ENCODE measurements at places on chromosomes 7 and 10.

- no peak for ATAC-seq
Observed at GRCh38 chr7:6709808-6710207, 3.1 kb upstream of the ZNF12 start.

- ATAC-seq, result no peak
Observed at GRCh38 chr7:90968871-90969270, 295.4 kb upstream of the FZD1 start.

GRCh38 chr7:2979201-2979631 lies 64.5 kb downstream of the CARD11 start:
- ATAC-seq, result peak; percentile 14

DNA sequence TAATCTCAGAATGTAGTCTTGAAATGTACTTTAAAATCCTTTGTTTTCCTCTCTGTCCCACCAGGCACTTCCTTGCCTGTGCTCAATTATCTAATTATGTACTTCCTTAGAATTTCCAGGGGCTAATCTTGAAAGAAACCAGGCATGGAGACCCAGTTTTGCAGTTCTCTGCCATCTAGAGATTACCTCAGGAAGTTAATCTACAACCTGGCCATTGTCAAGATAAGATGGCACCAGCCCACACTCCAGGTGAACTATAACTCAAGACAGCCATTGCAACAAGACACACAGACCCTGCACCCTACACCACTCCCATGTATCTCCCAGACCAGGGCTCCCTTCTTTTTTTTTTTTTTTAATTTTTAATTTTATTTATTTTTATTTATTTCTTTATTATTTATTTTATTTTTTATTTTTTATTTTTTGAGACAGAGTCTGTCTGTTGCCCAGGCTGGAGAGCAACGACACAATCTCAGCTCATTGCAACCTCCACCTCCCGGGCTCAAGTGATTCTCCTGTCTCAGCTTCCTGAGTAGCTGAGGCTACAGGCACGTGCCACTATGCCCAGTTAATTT lies 85.9 kb upstream of the TRIM24 start:
- ATAC-seq, result no peak

DNA sequence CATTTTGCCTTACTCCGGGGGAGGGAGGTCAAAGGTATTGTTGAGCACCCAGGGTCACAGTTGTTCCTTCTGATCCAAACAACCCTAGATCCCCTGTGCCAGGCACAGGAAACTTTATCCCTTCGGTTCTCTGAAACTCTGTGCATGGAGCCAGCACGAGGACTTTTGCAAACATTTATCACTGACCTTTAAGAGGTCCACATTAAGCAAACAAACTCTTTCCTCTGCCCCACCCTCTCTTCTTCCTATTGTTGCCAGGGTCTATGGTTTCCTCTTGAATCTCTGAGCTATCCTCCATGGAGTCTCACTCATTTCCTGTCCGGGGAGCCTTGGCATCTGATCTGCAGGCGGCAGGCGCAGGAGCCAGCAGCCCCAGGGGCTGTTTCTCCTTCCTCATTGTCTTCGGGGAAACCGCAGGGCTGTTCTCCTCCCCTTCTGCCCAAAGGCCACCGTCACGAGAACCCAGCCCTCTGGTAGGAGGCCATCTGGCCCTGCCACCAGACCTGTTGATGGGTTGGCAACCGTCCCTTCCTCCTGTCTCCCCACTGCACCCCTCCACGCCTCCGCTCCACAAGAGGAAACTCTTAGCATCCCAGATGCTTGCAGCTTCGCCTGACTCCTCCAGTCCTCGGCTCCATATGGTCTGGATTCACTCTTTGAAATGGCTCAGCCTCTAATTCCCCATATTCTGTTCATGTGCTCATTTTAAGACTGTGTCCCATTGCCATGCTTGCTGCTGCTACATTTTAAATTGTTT lies 327.3 kb upstream of the NRP1 start:
- peak; percentile 48 for ATAC-seq

GRCh38 chr7:143391462-143392404 lies 10.6 kb downstream of the ZYX start:
- ATAC-seq, result no peak

DNA sequence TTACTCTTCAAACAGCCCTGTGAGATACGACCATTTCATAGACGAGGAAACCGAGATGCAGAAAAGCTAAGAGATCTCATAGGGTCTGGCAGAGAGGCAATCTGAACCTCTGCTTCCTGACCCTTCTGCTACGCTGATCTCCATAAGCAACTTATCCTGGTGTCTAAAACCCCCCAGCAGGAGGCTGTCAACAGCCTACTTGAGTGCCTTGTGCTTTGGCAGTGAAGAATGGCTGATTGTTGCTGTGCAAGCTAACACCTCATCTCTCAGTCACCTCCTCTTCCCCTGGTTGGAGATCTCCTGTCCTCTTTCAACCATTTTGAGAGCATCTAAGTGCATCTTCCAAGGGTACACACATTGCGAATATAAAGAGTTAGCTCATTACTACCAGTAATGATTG lies 86.2 kb downstream of the AOAH start:
- no peak for ATAC-seq

DNA sequence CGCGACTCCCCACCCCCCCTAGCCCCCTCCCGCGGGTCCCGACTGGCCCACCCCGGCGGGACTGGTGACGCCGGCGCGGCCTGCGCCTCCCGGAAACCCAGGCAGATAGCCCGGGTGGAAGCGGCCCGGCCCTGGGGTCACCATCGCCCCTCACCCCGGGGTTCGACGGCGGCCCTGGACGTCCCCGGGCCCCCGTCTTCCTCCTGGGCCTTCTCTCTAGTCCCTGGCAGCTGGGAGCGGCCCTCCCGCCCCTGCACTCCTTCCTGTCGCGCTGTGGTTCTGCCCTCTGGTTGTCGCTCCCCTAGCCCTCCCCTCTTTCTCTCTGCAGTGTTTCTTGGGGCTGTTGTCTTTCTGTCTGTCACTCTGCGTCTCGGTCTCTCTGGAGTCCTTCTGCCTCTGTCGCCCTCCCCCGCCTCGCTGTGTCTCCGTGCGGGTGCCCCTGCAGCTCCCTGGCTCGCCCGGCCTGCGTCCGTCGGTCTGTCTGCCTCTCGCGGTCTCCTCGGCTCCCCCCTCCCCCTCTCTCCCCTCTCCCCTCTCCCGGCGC lies 90.5 kb upstream of the PAX2 start:
- ATAC-seq, result no peak

- ATAC-seq, result peak; percentile 69
Observed at GRCh38 chr10:84540617-84541288, 212.4 kb downstream of the CCSER2 start.

- no peak for ATAC-seq
Observed at GRCh38 chr7:90007001-90007654, 147.1 kb upstream of the STEAP1 start.

DNA sequence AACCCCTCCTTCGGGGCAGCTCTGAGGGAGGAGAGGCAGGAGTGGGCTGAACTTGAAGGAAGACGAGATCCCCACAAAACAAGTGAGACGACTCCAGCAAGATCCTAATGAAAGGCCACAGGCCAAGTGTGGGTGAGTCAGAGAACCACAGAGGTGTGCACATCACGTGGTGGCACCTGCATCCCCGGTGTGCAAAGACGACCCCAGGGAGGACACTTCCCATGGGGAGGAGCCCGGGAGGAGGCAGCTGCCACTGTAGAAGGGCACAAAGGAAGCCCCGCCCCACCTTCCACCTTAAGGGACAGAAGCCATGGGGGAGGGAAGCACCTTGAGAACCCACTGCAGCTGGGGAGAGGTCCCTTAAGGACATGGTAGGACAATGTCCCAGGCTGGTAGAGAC lies 45.7 kb downstream of the ESYT2 start:
- ATAC-seq, result no peak

All from stimulated activated memory B cell treated with anti-CD40 and anti-IgM and Interleukin-4, amounts not matched to agents 10 μg/mL and 1 μg/mL and 100 μg/mL, for 72 hours (primary cell).